ENCODE measurements at places on chromosomes 16 and 17.

- no peak for DNase-seq
- H3K36me3 ChIP-seq: no peaks in the 10 kb centered on the region
- no peaks in the 10 kb centered on the region for H3K4me1 ChIP-seq
- no peak overlapping the region for H3K4me3 ChIP-seq
- no peak overlapping the region for H3K27ac ChIP-seq
Measured at GRCh38 chr16:769184-769784, 8.8 kb downstream of the MSLN start.

- no peaks in the 10 kb centered on the region for H3K4me1 ChIP-seq
- H3K27ac ChIP-seq: no peak overlapping the region
- no peaks in the 10 kb centered on the region for H3K27me3 ChIP-seq
- DNase-seq: peak; percentile 32
- peaks cover 18% of the 10 kb centered on the region for H3K36me3 ChIP-seq
- no peak overlapping the region for H3K4me3 ChIP-seq
Measured at GRCh38 chr16:81623365-81624102, 155.6 kb upstream of the PLCG2 start.

DNA sequence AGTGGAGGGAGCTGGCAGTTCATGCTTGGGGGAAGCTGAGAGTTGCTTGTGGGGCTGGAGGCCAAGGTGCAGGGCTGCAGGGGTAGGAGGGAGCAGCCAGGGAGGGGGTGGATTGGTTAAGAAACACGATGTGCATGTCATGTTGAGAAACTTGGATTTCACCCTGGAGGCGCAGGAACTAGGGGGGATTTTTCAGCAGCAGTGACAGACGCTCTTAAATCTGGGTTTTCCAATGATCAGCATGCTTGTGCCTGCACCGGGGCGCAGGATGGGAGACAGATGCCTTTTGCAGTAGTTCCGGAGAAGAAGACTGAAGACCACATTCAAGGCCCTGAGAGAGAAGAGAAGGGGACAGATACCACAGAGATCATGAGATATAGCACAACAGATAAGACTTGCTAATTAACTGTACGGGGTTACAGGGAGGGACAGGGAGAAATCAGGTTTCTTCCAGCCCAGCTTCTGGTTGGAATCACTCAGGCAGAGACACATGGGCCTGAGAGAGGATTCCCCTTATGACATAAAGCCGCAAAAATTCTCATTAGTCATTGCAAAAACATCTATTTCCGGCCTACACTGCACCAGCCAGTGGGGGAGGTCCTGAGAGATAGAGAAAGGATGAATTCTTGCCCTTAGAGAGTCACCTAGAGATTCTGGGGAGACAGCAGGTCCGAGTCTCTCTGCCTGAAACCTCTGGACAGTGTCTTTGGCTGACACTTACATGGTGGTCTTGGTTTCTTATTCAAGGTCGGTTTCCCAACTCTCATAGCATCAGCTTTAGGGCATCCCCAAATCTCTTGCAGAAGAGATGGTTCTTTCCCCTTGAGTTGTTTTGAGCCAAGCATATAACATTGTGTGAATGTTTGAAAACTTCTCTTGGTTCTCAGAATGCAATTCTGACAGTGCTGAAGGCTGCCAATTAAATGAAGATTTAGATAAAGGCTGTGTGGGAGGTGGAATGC is 27.1 kb downstream of the CDH13 start:
- H3K36me3 ChIP-seq: no peaks in the 10 kb centered on the region
- H3K27ac ChIP-seq: peak overlapping the region; percentile 76
- H3K4me1 ChIP-seq: peaks cover 27% of the 10 kb centered on the region
- DNase-seq: peak; percentile 46
- H3K4me3 ChIP-seq: no peak overlapping the region

GRCh38 chr17:614653-615546 is 99.7 kb downstream of the VPS53 start:
- no peak overlapping the region for H3K27ac ChIP-seq
- no peaks in the 10 kb centered on the region for H3K4me1 ChIP-seq
- no peak overlapping the region for H3K4me3 ChIP-seq
- H3K27me3 ChIP-seq: no peaks in the 10 kb centered on the region
- peaks cover 26% of the 10 kb centered on the region for H3K36me3 ChIP-seq

DNA sequence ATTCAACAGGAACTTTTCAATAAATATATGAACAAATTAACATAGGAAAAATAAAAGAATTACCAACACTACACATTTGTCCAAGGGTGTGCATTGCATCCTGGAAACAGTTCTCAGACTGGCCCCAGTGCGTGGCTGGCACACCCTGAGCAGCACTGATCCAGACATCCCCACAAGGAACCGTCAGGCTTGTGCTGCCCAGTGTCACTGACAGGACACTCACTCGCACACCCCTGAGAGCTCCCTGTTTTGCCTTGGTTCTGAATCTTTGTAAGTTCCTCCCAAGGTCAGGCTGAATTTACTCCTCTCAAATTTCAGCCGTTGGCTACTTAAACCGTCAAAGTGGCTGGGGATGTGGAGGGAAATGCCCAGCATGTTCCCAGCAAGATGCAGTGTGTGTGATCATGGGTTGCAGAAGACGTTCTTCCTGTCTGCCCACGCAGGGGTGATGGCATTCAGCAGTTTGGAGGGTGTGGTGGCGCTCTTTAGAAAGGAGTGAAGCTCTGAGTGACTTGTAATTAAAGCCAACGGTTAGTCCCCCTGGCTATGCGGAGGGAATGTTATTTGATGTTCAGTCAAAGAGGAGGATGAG is 1.7 kb downstream of the MT2A start:
- no peaks in the 10 kb centered on the region for H3K27me3 ChIP-seq
- H3K36me3 ChIP-seq: no peaks in the 10 kb centered on the region
- peaks cover 51% of the 10 kb centered on the region for H3K4me1 ChIP-seq
- peak overlapping the region; percentile 95 for H3K27ac ChIP-seq

GRCh38 chr16:75099738-75100602 is 16.6 kb downstream of the LDHD start:
- no peak for DNase-seq
- no peaks in the 10 kb centered on the region for H3K36me3 ChIP-seq
- H3K27me3 ChIP-seq: no peaks in the 10 kb centered on the region
- peaks cover 41% of the 10 kb centered on the region for H3K4me1 ChIP-seq

DNA sequence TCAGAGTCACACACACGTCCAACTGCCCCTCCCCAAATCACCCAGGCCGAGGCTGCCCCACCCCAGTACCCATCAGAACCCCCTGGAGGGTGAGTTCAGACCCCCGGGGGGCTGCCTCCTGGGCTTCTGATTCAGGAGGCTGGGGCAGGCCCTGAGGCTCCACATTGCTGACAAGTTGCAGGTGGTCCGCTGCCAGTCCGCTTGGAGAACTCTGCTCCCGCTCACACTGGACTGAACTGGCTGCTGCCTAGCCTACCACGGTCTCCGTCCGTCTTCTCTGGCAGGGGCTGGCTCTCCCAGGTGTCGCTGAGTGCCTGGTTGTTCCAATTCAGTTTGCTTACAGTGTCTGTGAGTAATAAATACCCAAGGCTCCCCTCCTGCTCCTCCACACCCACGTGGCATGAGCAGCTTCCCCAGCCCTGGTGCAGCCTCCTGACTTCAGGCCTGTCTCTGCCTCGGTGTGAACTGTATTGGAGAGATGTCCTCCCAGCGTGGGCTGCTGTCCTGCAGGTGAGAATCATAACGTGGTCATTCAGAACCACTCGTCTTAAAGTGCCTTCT is 163.4 kb downstream of the LAT start:
- no peaks in the 10 kb centered on the region for H3K27me3 ChIP-seq
- H3K4me3 ChIP-seq: no peak overlapping the region
- peaks cover 3% of the 10 kb centered on the region for H3K36me3 ChIP-seq
- H3K27ac ChIP-seq: peak overlapping the region; percentile 87
- H3K4me1 ChIP-seq: peaks cover 53% of the 10 kb centered on the region

DNA sequence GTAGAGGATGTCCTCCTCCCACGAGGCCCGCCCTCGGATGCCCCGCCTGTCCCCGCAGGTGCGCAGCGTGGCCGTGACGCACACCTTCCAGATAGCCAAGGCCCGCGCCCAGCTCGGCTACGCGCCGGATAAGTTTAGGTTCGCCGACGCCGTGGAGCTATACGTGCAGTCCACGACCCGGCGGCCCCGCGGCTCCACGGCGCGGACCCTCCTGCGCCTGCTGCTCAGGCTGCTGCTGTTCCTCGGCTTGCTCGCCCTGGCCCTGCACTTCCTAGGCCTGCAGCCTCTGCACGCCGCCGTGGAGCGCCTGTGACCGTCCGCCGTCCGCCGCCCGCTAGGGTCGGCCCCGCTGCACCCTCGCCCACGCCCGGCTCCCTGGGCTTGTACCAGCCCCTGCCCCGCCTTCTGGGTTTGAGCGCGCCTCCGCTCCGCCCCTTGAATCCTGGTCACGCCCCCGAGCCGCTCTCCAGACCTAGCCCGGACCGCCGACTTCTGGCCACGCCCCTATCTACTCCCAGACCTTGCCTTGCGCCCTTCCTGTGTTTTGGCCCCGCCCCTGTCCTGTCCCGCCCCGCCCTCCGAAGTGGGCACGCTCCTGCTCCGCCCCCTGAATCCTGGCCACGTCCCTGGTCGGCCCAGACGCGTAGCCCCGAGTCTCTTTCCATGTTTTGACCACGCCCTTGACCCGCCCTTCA is 15.8 kb upstream of the EEF2K start:
- no peaks in the 10 kb centered on the region for H3K27me3 ChIP-seq
- H3K4me1 ChIP-seq: peaks cover 30% of the 10 kb centered on the region
- H3K36me3 ChIP-seq: no peaks in the 10 kb centered on the region
- DNase-seq: peak; percentile 94

DNA sequence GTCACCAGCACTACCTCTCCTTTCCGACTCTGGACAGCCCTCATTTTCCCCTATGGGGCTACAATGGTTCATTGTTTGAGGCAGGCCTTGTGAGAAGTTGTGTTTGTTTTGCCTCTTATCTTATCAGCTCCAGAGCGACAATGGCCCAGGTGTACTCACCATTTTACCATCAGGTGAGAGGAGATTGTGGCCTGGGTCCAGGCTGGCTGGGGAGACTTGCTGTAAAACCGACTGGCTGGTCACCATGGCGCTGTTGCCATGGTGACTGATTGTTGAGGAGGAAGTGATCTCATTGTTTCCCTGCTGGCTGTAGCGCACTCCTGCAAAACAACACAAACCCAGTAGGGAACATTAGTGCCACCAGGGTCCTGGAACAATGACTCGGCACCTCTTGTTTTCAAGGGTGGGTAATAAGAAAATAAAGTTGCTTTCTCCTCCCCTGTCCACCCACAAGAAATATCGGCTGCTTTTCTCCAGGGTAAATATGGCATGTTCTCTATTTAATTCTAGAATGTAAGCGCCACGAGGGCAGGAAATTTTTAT is 34.4 kb downstream of the HNF1B start:
- no peak overlapping the region for H3K4me3 ChIP-seq
- no peak for DNase-seq
- no peaks in the 10 kb centered on the region for H3K27me3 ChIP-seq
